ENCODE measurements at places on chromosomes 2 and 18.

- no peak for DNase-seq
Observed at GRCh38 chr2:40034198-40034597, 255.1 kb upstream of the THUMPD2 start.

- DNase-seq = no peak
Observed at GRCh38 chr2:10026940-10027569, 16.3 kb upstream of the KLF11 start.

GRCh38 chr2:6470518-6470917, 395.2 kb downstream of the CMPK2 start:
- DNase-seq = no peak

DNA sequence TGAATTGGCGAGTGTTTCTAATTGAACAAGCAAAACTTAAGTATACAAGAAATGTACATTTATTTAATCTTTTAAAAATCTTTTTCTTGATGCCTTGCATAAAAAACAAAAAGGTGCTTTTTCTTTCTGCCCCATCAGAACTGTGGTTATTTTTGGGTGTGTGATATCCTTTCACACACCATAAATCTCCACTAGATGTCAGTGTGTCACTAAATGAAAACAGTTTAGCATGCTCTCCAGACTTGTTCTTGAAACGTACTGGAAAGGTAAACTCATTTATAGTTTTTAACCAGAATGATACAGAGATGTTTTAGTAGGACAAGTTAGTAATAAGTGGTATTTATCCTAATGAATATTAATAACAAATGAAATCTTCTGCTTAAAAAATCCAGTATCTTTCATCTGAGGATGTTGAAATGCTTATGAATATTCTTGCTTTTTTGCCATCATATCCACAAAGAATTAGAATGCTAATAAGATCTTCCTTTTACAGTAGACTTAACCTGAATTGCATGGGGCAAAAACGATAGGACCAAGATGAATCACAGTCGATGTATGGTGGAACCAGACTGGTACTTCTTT, 96.8 kb downstream of the UBE2E3 start:
- DNase-seq = no peak

DNA sequence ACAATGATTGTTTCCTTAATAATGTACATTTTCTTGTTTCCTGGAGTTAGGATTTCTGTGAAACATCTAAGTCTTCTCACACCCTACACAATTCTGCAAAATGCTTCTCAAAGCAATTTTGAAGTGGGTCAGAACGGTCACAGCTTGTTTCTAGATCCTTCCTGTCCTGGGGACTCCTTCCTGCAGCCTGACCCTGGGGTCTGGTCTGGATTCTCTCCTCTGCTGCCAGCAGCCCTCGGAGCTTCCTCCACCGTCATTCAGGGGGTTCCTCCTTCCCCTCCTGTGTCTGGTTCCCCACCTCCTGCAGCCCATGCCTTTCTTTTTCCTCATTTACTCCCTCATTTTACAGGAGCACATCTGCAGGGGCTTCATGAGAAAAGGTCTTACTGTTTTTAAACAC, 322.1 kb downstream of the AGPS start:
- no peak for DNase-seq

GRCh38 chr2:23021311-23022120, 363.5 kb upstream of the KLHL29 start:
- DNase-seq = no peak
